NCI-H526 treated with DMSO at 0.1 percent for 48 hours (cell line): ENCODE measurements at places on chromosomes 4 and X.

- no peak for DNase-seq
Observed at GRCh38 chr4:6264225-6264540, 5.5 kb upstream of the WFS1 start.

DNA sequence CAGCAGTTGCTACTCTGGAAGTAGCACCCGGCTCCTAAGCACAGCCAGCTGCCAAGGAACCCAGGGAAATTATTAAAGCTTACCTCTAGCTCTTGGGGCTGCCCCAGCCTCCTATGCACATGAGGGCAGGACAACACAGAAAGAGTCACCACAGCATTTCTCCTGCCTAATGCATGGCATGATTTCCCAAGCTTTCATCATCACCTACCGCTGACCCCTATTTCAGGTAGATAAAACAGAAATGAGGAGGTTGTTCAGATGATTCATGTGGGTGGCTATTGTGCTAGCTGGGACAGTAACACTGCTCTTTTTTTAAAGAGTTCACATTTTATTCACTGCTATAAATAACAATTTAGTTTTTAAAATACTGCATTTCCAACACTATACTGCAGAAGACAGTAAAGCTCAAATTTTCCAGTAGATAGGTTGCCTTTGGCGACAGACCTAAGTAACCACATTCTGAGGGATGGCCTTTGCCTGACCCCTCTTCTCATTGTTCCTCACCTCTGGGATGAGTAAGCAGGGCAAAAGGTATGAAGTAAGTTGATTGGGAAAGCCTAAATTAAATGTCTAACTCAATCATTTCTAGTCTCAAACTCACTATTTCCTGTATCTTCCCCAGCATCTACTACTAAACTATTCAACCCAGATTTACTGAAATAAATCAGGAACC, 16.7 kb downstream of the CASK start:
- DNase-seq = no peak

DNA sequence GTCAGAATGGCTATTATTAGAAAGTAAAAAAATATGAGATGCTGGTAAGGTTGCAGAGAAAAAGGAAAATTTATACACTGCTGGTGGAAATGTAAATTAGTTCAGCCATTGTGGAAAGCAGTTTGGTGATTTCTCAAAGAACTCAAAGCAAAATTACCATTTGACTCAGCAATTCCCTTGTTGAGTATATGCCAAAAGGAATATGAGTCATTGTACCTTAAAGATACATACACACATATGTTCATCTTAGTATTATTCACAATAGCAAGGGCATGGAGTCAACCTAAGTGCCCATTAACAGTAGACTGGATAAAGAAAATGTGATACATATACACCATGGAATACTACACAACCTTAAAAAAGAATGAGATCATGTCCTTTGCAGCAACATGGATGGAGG, 148.2 kb downstream of the COMMD8 start:
- no peak for DNase-seq

DNA sequence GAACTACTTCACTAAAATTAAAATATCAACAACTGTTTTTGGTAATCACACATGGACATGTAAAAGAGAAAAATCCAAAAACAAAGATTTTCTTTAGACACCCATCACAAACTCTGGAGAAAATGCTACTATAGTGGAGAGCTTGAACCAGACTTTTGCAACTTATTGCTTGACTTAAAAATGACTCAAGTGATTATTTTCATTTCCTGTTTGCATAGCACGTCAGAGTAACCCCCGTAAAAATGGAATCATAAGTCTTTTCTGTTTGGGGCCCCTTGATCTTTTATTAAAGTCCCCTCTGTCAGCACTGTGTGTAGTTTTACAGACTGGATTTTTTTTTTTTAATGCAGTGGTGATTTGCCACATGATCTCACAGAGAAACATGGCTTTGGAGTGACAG, 79.5 kb downstream of the PRKG2 start:
- no peak for DNase-seq

DNA sequence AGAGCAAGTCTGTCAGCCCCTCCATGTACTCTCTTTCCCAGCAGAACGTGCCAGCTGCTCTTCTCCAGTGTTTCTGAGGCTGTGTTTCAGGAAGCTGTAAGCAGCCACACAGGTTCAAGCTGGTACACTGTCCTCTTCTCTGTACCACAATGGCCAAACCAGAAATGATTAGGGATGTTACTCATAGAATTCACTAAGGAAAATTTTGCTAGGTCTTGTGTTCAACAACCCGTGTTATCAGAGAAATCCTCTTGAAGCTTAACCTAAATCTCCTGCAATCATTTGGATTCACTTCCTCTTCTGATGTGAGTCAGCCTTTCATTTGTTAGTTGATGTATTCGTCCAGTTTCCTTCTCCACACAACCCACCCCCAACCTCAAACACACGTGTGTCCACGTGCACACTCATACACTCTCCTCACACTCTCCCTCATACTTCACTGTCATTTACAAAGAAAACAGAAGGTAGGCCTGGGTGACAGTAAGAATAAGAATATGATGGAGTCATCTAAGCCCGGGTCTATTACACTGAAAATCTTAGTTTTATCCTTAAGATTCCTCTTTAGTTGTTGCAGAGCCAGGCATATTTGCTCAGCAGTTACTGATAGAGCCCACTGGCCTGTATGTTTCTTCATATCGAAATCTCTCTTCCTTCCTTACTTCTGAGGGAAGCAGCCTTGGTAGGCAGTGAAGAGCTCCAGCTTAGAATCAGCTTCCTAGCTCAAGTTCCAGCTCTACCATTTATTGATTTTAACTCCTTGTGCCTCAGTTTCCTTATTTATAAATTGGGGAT, 63.4 kb downstream of the DCUN1D4 start:
- DNase-seq = no peak

DNA sequence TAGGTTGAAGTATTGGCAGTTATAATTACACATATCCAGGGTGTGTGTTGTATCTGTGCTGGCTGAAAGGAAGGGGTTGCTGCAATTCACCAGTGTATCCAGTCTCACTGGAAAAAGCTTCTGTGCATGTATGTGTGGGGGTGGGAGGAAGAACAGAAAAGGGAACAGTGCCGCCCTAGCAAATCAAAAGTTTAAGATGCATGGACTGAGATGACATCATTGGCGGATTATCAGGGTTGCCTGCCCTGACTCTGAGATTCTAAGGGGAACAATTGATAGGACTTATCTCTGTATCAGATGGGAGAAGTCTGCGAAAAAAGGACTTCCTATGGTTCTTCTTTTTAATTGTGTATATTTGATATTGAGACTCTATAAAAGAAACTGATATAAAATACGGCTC, 3.5 kb downstream of the SLC25A43 start:
- no peak for DNase-seq

GRCh38 chr4:10048941-10049697, 27.8 kb upstream of the SLC2A9 start:
- DNase-seq = no peak
